ENCODE measurements at places on chromosomes 2 and 18.

DNA sequence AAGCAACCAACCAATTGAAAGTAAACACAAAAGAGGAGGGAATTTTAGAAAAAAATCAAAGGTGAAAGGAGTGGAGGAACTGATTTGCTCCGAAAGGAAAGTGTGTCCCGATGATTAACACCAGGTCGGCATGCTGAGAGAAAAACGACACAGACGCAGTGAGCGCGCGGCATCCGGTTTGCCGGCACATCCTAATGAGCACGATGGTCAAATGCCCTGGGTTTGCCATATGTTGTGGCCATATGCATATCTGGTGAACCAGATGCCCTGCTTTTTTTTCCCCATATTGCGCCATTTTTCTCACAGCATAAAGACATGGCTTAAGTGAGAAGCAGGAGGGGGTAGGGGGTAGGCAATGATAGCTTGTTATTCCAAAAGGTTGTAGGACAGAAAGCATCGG is 626.7 kb downstream of the BCL11A start:
- DNase-seq: no peak

DNA sequence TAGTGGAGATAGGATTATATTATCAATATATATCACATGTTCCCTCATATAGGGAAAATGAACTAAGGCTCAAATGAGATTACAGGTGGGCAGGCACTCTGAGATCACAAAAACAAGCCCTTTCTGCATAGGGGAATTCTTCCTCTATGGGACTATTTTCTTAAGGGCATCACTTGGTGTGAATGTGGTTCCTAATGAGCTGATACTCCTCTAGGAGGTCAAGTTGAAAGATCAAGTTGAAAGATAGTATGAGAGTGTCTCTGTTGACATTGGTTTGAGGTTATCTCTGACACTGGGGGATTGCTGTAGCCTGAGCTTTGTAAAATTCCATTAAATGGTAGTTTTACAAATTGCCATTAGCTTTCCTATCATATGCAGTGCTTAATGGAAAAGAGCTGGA is 270.4 kb downstream of the PRKCE start:
- no peak for DNase-seq

GRCh38 chr2:211835695-211836094 is 702.9 kb downstream of the ERBB4 start:
- no peak for DNase-seq

GRCh38 chr2:216221811-216222210 is 112.7 kb downstream of the XRCC5 start:
- no peak for DNase-seq
